SJSA1 (cell line): ENCODE measurements at places on chromosomes 13 and 19.

DNA sequence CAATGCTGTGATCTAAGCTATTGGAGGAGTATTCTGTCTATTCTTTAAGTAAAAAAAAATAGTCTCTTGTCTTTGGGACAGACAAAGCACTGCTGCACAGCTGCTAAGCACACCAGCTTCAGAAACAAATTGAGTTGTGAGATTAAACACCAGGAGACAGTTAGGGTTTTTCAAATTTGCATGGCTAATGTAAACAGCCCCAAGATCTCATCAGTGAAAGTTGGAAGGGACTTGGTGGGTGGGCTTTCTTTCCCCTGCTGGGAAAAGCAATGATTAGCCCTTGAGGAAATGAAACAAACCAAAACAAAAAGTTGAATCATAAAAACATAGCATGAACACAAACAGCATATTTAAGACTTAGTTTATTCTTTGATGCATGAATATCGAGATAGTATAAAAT lies 143.6 kb upstream of the SLITRK1 start:
- DNase-seq, result no peak

- DNase-seq, result no peak
These were observed 13.8 kb downstream of the ATP11A start for GRCh38 chr13:112703449-112704284.

DNA sequence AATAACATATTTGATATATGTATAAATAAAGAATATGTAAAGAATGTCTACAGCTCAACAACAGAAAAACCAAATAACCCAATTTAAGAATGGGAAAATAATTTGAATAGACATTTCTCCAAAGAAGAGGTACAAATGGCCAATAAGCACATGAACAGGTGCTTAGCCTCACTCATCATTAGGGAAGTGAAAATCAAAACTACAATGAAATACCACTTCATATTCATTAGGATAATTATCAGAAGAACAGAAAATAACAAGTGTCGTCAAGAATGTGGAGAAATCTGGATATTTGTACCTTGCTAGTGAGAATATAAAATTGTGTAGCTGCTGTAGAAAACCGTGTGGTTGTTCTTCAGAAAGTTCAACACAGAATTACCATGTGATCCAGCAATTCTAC lies 8.4 kb upstream of the SUPT20H start:
- no peak for DNase-seq

DNA sequence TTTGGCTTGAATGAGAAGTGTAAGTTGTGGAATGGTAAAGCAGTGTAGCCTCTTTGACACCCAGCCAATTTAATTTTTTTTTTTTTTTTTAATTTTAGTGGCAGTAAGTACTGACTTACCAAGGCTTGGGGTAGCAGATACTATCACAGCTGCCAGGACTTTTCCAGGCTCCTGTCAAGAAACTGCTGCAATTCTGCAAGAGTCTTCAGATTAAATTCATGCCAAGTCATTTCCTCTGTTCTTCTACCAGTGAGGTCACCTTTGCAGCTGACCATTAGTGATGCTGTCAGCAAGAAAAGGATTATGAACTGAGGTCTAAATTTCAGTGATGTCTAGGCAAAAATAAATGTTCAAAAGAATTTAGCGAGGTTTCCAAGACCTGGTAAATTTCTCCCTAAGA lies 91.2 kb downstream of the GGACT start:
- no peak for DNase-seq

DNA sequence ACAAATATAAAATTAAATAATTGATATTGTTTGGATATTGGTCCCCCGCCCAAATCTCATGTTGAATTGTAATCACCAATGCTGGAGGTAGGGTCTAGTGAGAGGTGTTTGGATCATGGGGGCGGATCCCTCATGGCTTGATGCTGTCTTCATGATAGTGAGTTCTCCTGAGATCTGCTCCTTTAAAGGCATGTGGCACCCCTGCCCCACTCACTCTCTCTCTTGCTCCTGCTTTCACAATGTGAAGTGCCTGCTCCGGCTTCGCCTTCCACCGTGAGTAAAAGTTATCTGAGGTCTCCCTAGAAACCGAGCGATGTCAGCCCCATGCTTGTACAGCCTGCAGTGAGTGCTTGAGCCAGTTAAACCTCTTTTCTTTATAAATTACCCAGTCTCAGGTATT lies 248.2 kb downstream of the PCDH9 start:
- no peak for DNase-seq

GRCh38 chr13:50208826-50209335 lies 193.6 kb downstream of the KCNRG start:
- peak; percentile 46 for DNase-seq

GRCh38 chr13:78772933-78773332 lies 114.0 kb upstream of the OBI1 start:
- DNase-seq, result no peak

DNA sequence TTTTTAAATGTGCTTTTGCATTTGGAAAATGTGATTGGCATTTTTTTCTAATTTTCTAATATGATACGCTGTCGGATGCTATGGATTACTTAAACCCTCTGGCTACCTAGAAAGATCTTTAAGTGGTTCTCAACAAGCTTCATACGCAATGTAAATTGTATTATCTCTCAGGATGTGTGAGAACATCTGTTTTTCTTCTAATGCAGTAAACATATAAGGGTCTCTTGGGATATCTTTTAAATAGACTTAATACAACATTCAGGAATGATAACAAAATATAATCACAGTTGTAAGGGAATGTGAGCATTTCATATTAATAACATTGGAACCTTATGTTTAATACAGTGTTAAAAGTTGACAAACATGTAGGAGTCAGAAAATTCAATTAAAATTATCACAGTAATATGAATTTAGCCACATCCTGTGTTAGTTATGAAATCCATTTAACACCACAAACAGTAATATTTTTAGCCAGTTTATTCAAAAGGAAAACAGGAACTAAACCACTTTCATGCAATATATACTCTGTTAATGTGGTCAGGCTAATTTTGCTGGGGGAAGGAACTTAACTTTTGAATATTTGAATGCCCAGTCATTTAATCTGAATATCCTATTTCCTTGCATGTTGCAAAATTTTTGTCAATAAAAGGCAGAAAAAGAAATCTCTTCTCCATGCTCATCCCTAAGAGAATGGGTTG lies 15.0 kb upstream of the ALOX5AP start:
- DNase-seq, result no peak

- no peak for DNase-seq
These were observed 36.8 kb upstream of the ZNF536 start for GRCh38 chr19:30335306-30335886.

DNA sequence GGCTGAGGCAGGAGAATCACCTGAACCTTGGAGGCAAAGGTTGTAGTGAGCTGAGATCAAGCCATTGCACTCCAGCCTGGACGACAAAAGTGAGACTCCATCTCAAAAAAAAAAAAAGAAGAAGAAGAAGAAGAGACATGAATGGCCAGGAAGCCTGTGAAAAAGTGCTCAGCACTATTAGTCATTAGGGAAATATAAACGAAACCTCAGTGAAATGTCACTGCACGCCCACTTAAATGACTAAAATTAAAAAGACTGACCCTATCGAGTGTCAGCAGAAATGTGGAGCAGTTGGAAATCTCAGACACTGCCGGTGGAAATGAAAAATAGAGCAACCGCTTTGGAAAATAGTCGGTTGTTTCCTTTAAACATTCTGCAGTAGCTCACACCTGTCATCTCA lies 5.5 kb upstream of the TYROBP start:
- no peak for DNase-seq

DNA sequence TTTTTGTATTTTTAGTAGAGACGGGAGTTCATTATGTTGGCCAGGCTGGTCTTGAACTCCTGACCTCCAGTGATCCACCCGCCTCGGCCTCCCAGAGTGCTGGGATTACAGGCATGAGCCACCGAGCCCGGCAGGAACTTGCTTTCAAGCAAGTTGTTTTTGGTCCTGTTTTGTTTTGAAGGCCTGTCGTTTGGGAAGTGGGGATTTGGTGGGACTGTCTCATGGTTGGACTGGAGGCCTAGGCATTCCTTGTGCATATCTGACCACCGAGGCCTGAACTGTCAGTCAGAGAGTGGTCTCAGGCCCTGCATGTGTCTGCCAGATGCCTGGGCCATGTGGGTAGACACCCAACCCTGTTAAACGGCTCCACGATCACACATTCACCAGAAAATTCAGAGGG lies 26.3 kb downstream of the UBXN6 start:
- no peak for DNase-seq
